ENCODE measurements at places on chromosomes 4 and X. TPM values are rescaled to one million over a fixed set of nuclear protein-coding genes. Genes with fewer than 3 reads are reported as not detected.
A peak's percentile ranks its signal among the peaks of the same experiment; 100 is the strongest.

Gene PJA1
- 76.2 TPM for total RNA-seq

GRCh38 chr4:145278341-145279121 lies 98.1 kb upstream of the OTUD4 start:
- DNase-seq, result peak; percentile 86

Gene SPACA5
- not detected for total RNA-seq

DNA sequence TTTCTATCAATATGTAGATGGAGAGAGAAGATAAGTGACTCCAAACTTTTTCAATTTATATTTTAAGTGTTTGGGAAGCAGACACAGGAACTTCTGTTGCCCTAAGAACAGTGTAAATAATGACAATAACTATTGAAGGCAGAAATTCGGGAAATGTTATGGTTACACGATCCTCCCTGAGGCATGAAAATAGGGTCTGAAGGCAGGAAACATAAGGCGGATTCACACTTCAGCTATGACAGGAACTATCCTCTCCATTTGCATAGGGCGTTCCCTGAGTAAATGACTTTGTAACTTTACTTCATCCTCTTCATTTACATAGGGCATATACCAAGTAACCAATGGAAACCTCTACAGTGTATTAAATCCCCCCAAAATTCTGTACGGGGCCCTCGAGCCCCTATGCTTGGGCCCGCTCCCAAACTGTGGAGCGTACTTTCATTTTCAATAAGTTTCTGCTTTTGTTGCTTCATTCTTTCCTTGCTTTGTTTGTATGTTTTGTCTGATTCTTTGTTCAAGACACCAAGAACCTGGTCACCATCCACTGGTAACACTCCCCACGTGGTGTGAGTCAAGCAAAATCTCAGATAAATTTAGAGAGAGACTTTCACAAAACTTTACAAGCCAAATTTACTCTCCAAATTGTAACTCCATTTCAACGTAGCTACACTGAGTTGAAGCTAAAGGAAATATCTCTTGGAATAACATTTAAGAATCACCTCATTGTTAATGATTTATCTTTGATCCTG lies 2504.3 kb downstream of the ARAP2 start:
- no peak for DNase-seq

GRCh38 chr4:157315968-157316367 lies 95.4 kb downstream of the GRIA2 start:
- DNase-seq, result no peak

Gene CTAG1B
- total RNA-seq, result not detected

- peak; percentile 37 for DNase-seq
Observed at GRCh38 chr4:183571350-183571941, 66.6 kb downstream of the ING2 start.

Gene MAGEB10
- total RNA-seq, result not detected

DNA sequence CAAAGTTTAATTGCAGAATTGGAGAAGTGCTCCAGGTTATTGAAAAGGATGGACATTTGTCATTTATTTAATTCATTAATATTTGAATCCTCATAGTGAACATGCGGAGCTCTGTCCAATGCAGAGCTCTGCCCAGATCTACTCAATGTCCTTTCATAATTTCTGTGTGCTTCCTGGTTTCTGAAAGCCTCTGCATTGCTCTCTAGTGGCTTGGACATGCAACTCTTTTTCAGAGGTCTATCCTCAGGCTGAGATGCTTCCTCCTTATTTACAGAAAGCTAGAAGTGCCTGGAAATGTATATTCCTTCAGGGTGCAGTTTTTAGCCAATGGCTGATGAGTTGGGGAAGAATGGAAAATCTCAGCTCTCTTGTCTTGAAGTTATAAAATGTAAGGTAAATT lies 786.1 kb upstream of the AADAT start:
- DNase-seq, result no peak

DNA sequence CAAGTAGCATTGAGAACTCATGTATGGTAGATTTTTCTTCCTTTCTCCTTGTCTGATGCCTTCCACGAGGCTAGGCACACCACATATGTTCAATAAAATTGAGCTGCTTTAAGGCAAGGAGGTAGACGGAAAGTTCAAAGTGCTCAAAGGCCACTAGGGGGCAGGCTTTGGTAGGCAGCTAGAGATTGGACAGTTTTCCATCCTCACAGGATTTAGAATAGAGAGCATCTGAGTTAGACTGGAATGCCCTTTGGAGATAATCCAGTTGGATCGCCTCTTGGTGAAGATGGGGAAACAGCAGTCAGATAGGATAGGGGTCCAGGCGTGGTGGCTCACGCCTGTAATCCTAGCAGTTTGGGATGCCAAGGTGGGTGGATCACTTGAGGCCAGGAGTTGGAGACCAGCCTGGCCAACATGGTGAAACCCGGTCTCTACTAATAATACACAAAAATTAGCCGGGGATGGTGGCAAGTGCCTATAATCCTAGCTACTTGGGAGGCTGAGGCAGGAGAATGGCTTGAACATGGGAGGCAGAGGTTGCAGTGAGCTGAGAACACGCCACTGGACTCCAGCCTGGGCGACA lies 30.4 kb downstream of the ELF4 start:
- DNase-seq, result peak; percentile 83

Gene BEX4
- 26.5 TPM for total RNA-seq

Gene NXF2B
- total RNA-seq, result not detected

Gene NXT2
- total RNA-seq, result 6.5 TPM

GRCh38 chrX:100648458-100649417 lies 4.7 kb downstream of the SRPX2 start:
- peak; percentile 91 for DNase-seq

Gene NAA11
- total RNA-seq, result 0.13 TPM

Gene CXCR3
- total RNA-seq, result not detected
